Neural progenitor cell (in vitro differentiated cells): ENCODE measurements at places on chromosomes 7 and 10.
A peak's percentile ranks its signal among the peaks of the same experiment; 100 is the strongest.

- H3K27me3 ChIP-seq = no peaks in the 10 kb centered on the region
- H3K4me1 ChIP-seq = no peaks in the 10 kb centered on the region
- no peaks in the 10 kb centered on the region for H3K36me3 ChIP-seq
- peak; percentile 83 for DNase-seq
- H3K4me3 ChIP-seq = no peak overlapping the region
These were observed 68.6 kb downstream of the LHPP start for GRCh38 chr10:124530215-124530665.

DNA sequence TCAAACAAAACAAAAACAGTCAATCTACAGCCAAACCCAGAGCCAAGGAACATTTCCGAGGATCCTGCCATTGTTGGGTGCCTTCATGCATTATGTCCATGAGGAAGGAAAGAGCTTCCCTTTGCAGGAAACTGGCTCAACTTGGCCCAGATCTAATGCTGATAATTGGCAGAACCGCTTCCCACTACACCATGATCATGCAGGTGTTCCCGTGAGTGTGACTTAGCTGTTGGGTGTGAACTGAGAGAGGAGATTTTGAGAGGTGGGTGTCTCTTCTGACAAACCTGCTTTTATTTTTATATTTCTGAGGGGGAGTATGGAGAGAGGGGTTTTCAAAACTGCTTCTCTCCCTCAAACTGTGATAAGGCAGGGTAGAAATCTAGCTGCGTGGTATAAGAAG is 14.6 kb downstream of the SAP25 start:
- no peaks in the 10 kb centered on the region for H3K36me3 ChIP-seq
- H3K27ac ChIP-seq = no peak overlapping the region
- no peak overlapping the region for H3K4me3 ChIP-seq
- no peaks in the 10 kb centered on the region for H3K27me3 ChIP-seq

DNA sequence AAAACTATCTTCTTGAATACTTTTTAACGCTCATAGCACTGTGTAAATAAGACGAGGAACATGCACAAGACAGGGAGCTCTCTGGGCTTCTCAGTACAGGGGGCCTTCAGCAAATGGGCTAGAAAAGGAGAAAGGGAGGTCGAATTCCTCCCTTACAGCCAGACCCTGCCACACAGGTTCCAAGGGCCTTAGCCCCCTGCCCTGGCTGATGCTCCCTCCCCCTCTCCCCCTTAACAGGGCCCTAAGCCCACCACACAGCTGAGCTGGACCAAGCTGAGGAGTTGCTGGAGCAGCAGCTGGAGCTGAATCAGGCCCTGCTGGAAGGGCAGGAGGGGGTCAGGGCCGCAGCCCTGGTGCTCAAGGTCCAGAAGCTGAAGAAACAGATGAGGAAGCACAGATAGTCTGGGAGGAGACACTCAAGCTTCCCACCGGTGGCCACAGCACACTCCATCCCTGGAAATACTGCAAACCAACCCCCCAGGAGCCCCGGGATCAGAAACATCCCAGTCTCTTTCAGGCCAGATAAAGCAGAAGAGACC is 153.9 kb downstream of the SNX13 start:
- no peaks in the 10 kb centered on the region for H3K27me3 ChIP-seq
- no peak overlapping the region for H3K27ac ChIP-seq

DNA sequence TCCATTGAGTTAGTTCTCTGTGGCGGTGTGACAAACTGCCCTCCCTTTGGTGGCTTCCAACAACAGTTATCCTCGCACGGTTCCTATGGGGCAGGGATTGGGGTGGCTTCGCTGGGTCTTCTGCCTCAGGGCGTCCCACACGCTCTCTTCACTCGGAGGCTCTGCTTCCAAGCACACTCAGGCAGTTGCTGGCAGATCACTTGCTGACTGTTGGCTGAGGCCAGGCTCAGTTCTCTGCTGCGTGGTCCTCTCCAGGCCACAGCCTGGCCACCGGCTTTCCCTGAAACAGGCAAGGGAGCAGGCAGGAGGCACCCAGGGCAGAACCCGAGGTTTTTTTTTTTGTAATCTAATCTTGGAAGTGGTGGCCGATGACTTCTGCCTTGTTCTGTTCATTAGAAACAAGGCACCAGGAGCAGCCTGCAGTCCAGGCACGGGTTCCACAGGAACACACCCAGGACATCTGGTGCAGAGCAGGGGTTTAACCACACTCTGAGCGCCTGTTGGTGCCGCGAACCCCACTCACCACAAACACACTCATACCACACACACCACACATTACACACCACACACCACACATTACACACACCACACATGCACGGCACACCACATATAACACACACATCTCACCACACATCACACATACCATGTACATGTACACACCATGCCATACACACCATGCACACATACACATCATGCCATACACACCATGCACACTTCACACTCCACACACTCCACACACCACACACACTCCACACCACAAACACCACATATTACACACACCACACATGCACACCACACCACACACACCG is 112.2 kb downstream of the PTPN20 start:
- DNase-seq = no peak
- H3K4me3 ChIP-seq = no peak overlapping the region
- no peaks in the 10 kb centered on the region for H3K27me3 ChIP-seq

- no peak overlapping the region for H3K4me3 ChIP-seq
- no peaks in the 10 kb centered on the region for H3K4me1 ChIP-seq
- H3K27ac ChIP-seq = no peak overlapping the region
- H3K27me3 ChIP-seq = no peaks in the 10 kb centered on the region
- no peak for DNase-seq
These were observed 15.4 kb upstream of the CSGALNACT2 start for GRCh38 chr10:43122826-43123225.

DNA sequence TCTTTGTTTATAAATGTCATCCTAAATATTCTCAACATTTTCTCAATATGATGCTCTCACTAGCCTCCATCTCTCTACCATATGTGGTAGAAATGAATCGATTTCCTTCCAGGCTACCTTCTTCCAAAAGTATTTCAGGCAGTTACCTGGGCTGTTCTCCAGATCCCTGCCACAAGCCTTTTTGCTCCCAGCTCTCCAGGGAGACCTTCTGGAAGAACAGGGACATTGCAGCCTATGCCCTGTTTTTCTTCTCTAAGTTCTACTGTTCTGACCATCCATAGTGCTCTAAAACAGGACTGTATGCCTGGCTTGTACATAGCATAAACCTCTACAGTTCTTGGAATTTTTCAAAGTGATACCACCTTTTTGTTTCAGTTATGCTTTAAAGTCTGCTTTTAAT is 552.8 kb downstream of the ANKRD7 start:
- H3K4me3 ChIP-seq = no peak overlapping the region
- no peak overlapping the region for H3K27ac ChIP-seq
- H3K4me1 ChIP-seq = no peaks in the 10 kb centered on the region
- H3K27me3 ChIP-seq = no peaks in the 10 kb centered on the region
- H3K36me3 ChIP-seq = no peaks in the 10 kb centered on the region
